ENCODE measurements at places on chromosomes 2 and 18.
A peak's percentile ranks its signal among the peaks of the same experiment; 100 is the strongest.

DNA sequence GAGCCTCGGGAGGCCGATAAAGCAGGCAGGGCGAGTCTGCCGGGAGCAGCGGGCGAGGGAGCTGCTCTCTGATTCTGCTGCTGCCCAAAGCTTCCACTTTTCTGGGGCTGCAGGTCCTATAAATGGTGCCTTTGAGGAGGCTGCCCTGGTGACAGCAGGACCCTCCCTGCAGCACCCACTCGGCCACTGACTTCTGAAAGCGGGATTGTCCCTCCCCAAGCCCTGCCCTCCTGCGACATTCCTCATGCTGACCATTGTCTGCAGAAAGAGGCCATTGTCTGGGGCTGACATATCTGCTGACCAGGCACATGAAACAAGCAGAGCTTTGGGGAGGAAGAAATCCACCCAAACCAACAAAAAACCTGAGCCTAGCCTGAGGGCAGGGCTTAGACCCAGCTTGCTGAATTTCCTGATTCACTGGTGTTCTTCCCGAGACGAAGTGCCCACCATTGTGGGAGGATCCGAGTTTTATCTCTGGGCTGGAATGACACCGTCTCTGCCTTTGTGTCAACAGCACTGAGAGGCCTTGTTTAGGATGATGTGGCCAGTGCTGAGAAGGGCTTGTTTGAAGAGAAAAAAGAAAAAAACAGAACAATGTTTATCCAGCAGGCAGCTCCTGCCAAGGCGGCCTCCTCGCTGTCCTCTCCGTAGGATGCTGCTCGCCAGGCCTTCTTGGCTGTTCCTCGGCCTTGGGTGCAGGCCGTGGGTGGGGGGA, 129.7 kb downstream of the MYCN start:
- DNase-seq: no peak

- DNase-seq: no peak
These were observed 35.1 kb upstream of the B3GNT7 start for GRCh38 chr2:231360401-231360800.

DNA sequence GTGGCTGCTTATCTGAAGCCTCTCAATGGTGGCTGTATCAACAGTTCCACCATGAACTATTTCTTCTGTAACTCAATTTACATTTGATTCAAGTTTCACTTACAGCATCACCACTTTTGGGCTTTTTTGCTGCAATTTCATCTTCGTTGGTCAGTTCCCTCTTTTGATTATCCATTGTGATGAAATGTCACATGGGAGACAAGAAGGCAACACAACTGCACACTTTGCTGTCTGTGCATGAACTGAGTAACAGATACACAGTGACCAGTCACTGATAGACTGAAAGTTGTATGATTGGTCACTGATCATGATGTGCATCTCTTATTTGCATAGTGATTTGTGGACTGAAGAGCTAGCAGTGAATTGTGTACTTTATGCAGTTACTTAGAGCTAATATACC, 130.7 kb upstream of the RNF152 start:
- no peak for DNase-seq

- DNase-seq: peak; percentile 69
These were observed 8.6 kb upstream of the CRYBA2 start for GRCh38 chr2:219001577-219002394.

- DNase-seq: no peak
These were observed 6.3 kb downstream of the THNSL2 start for GRCh38 chr2:88176352-88176984.

- no peak for DNase-seq
These were observed 135.8 kb downstream of the COPS8 start for GRCh38 chr2:237221443-237221842.

DNA sequence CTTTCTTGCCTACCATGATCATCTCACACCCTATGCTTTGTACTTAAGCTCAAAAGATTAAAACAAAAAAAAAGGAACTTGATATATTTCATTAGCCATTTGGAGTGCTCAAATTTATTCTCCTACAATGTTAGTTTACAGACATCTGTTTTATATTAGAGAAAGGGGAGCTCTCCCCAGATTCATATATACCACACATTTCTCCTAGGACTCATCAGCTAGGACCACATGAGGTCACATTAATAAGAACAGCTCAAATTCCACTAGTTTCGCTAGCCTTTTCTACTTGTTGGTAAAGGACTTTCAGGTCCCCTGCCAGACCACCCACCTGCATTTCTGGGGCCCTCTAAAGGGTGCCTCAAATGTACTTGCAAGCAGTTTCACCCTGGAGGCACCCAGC, 151.2 kb upstream of the MMADHC start:
- DNase-seq: no peak
